ACHN (cell line): ENCODE measurements at places on chromosomes 13 and 19.

GRCh38 chr13:99983499-99984401 lies 2.2 kb downstream of the ZIC2 start:
- DNase-seq = no peak

GRCh38 chr19:51000981-51001380 lies 423 bp downstream of the KLK8 start:
- no peak for DNase-seq

GRCh38 chr19:35556846-35557538 lies 6.5 kb downstream of the ATP4A start:
- no peak for DNase-seq

- no peak for DNase-seq
Measured at GRCh38 chr13:94234738-94235137, 244.7 kb downstream of the DCT start.

- DNase-seq = no peak
Measured at GRCh38 chr13:65336916-65337315, 1893.2 kb downstream of the PCDH9 start.

GRCh38 chr13:79815041-79815440 lies 334.1 kb downstream of the NDFIP2 start:
- DNase-seq = no peak
